ENCODE measurements at places on chromosomes 3 and 15.

DNA sequence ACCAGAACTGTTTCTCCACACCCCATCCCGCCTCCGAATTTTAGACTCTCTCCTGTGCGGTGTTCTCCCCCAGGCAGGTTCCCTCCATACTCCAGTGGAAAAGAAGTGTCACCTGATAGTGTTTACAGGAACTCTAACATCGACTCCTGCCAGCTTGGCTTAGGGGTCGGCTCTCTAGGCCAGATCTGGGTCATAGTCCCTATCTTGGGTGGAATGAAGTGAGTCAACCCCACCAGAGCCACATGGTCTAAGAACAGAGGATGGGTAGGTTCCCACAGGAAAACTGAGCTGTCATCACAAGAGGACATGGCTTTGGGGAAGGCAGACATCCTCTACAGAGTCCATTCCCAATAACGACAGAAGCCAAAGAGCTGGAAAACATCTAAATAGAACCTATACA, 5.9 kb downstream of the BCL2L10 start:
- DNase-seq: no peak

GRCh38 chr3:36814066-36814717, 49.8 kb upstream of the DCLK3 start:
- no peak for DNase-seq

DNA sequence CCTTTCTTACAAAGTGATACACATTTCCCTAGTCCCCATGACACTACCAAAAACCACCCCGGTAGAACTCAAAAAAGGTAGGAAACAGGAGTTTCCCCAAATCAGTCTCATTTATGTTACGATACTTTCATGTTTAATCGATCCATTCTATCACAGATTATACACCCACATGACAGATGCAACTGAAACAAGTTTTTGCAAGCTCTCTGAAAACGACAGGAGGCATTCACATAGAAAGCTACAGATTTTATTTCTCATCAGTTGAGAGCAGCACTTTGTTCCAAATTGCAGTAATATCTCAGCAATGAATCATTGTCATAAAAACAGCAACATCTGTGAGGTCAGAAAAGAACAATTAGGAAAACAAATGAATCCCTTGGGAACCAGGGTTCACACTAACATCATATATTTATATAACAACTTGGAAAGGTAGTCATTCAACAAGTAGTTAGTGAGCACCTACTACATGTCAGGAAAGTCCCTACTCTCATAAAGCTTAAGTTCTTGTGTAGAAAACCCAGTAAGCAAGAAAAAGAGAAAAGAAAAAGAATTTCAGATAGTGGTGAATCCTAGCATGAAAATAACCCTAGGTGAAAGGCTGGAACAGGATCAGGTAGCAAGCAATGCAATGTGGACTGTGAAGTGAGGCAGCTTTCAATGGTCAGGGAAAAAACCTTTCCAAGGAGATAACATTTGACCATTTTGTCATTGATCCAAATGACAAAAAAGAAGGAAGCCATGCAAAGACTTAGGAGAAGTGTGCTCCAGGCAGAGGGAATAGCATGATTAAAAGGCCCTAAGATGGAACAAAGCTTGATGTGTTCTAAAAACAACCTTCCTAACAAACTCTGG, 8.3 kb downstream of the PLD1 start:
- DNase-seq: no peak

GRCh38 chr15:86231864-86232721, 152.4 kb downstream of the AGBL1 start:
- DNase-seq: no peak

- no peak for DNase-seq
Observed at GRCh38 chr15:79406210-79406609, 25.9 kb upstream of the MINAR1 start.

DNA sequence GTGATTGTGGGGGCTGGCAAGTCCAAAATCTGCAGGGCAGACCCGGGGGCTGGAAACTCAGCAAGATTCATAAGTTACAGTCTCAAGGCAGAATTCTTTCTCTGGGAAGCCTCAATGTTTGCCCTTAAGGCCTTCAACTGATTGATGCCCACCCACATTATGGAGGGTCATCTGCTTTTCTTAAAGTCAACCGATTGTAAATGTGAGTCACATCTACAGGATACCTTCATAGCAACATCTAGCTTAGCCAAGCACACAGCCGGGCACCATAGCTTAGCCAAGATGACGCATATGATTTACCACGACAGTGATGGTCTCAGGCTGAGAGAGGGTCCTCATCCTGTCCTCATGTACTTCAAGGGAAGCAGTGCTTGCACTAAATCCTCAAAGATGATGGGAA, 43.5 kb downstream of the IDH2 start:
- no peak for DNase-seq

DNA sequence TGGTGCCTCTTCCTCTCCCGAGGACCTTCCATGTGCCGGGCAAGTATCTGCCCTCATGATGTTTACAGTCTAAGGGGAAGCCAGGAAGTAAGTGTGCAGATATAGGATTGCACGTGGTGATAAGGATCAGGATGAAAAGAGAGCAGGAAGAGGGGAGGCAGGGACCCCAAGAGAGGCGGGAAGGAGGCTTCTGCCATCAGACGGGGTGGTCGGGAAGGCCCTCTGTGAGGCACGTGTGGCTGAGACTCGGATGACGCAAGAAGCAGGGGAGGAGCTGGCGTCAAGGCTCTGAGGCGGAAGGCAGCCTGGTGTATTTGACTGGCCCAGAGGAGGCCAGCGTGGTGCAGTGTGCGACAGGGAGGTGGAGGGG, 762 bp upstream of the IQSEC1 start:
- no peak for DNase-seq

Data from stimulated activated CD4-positive, alpha-beta T cell treated with anti-CD3 and anti-CD28 coated beads, Interleukin-4, amount 100 ng/mL, for 4 hours (primary cell).